ENCODE measurements at places on chromosomes 5 and 9.

DNA sequence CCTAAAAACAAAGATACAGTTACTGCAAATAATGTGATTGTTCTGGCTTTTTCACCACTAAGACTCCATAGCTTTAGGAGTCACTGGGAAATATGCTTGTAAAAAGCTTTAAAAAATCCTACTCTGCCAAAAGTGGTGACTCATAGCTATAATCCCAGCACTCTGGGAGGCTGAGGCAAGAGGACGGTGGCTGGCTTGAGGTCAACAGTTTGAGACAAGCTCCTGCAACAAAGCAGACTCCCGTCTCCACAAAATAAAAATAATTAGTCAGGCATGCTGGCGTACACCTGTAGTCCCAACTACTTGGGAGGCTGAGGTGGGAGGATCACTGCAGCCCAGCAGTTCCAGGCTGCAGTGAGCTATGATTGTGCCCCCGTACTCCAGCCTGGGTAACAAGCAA lies 406.4 kb downstream of the HTR1A start:
- peak; percentile 30 for DNase-seq

GRCh38 chr5:179265514-179266290 lies 79.6 kb downstream of the ADAMTS2 start:
- no peak for DNase-seq

GRCh38 chr5:178069909-178070308 lies 43.4 kb upstream of the N4BP3 start:
- DNase-seq = no peak

DNA sequence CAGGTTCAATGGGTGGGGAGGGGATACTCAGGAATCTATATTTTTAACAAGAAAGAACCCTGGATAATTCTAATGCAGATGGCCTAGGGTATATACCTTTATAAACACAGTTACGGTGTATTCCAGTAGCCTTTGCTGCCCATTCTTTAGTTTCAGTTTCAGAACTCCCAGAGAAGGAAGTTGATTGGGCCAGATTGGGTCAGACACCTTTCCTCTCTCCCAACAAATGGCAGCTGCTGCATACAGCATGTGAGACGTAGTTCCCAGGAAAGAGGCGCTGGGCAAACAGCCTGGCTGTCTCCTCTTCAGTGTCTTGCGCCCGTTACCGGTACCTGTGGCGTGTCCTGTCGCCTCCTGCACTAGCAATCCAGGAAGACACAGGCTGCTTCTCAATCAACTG lies 20.4 kb downstream of the ACO1 start:
- DNase-seq = peak; percentile 40
